RKO (cell line): ENCODE measurements at places on chromosomes 6 and 20.

- DNase-seq = no peak
Observed at GRCh38 chr6:156794546-156795354, 17.6 kb downstream of the ARID1B start.

DNA sequence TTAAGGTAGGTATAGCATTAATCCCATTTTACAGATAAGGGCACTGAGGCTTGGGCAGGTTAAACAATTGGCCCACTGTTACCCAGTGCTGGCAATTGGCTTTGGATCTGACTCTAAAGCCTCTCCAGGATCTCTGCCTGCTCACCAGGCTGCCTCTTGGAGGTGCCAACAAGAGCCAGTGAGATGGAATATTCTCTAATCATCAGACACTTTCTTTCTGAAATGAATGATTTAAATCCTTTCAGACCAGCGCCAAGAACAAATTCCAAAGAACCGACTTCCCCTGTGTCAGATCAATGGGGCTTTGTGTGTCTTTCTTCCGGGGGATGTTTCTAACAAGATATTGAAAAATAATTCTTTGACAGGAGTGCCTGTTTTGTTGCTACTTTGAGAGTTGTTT lies 23.6 kb downstream of the CYP39A1 start:
- no peak for DNase-seq

DNA sequence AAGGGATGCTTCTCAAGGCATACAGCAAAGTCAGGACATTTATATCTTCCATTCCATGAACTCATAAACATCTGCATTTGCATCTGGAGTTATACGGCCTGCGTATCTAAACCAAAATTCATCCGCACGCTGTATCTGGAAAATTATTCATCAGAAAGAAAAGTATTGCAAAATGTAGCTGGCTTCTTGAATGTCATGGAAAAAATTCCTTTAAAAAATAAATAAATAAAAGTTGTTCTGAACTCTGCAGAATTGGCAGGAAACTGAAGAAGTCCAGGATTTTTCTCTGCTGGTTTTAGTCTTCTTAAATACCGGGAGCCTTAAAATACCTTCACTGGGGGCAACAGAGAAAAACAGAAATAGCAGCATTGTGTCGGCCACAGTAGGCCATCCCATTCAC lies 23.7 kb upstream of the FOXF2 start:
- DNase-seq = no peak

- DNase-seq = no peak
Observed at GRCh38 chr6:131867744-131868143, 59.9 kb downstream of the ENPP1 start.

DNA sequence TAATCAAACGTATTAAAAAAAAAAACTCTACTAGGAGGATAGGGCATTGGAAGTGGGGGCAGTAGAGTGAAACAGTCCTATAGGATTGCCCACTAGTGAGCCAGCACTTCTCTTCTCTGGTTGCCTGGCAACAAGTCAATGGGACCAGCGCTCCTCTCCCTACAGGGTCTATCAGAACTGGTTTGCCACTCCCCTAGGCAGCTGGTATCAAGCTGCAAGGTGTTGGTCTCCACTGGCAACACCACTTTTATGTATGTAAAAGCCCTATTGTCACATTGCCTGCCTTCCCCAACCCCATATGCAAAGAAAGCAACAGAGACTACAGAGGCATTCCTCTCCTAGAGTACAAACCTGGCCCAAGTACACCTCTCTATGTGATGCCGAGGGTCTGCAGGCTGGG lies 166.9 kb upstream of the MCHR2 start:
- no peak for DNase-seq

DNA sequence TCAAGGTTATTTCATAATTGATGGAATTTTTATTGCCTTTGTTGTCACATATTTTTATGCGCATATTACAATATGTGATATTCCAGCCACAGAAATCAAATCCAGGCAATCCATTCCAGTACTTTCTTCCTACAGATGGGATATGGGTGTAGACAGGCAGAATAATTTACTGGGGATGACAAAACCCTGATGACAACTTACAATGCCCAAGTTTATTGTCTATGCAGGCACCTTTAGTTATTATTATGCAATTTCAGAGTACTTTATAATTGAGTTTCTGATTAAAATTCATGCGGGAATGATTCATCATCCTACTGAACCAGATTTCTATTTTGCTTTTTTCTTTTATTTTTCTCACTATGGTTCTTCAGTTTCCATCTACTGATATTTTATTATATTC lies 358.7 kb downstream of the LMBRD1 start:
- DNase-seq = no peak

DNA sequence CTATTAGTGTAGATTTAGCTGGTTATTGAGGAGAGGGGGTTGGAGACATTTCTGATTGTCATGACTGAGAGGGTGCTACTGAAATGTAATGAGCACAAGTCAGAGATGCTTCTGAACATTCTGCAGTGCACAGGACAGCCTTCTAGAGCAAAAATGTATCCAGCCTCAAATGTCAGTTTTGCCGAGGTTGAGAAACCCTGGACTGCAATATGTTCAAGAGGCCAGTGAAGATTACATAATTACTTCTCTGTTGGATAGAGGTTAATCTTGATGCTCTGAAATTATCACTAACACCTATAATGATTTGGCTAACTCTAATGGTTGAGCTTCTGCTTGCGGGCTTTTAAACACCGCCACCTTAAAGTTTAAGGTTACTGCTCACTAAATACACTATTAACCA lies 3.4 kb upstream of the DUSP22 start:
- DNase-seq = no peak

DNA sequence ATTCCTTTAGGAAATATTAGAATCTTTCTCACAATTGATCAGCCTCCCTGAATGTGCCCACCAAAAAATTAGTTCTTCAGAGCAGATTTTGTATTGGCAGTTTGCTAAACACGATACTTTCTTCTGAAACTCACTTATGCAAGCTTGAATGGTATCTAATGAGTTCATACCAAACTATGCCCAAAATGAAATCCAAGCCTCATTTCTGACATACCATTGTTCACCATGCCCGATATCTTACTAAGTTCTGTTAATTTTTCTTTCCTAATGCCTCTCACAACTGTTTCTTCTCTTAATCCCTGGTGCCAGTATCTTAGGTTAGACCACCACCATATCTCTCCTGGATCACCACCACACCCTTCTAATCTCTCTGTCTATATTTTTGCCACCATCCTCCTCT lies 755.9 kb downstream of the KIF16B start:
- DNase-seq = no peak

DNA sequence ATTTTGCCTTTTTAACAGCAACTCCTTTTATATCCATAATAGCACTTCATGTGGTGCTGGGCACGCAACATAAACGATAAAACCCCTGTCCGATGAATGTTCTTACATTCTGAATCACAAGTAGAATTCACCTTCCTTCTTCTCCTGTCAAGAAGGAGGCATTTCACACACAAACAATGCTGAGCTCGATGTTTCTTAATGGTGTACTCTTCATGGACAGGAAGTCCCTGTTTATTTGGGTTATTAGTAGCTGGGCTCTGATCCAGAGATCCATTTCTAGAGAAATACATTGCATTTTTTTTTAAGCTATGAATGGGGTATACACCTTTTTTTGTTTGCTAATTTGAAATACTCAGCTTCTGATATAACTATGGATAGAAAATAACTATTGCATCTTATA lies 82.4 kb downstream of the PPP1R3G start:
- no peak for DNase-seq

- peak; percentile 57 for DNase-seq
Observed at GRCh38 chr20:46122071-46122470, 4.0 kb downstream of the CD40 start.

DNA sequence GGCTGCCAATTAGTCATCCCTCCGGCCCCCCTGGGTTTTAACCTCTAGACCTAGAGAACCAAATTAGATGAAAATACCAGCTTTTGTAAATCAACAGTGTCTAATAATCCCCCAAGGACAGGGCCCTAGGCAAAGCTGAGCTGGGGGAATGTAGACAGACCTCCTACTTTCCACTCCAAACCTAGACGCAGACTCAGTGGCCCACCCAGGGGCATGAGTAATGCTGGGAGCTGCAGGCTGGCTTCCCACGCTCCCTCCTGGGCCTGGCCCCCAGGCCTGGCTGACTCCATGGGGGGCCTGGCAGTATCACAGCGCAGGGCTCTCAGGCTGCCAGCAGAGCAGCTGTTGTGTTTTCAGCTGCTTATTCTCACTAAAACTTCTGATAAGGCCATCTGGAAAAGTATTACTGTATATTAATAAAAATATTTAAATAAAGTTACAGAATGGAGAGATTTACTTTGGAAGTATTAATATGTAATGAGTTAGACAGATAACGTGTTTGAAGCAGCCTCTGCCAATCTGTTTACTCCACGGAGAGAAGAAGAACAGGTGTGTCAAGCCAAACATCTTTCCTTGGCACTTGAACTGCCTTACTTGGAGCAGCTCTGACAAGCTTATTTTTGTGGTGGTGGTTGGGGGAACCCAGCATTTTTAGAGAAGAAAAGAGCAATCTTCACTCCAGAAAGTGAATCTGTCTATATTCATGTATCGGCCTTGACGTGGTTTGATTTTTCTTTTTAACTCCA lies 144.0 kb upstream of the AGPAT4 start:
- DNase-seq = no peak

GRCh38 chr20:52130406-52130805 lies 61.2 kb downstream of the ZFP64 start:
- DNase-seq = peak; percentile 37

DNA sequence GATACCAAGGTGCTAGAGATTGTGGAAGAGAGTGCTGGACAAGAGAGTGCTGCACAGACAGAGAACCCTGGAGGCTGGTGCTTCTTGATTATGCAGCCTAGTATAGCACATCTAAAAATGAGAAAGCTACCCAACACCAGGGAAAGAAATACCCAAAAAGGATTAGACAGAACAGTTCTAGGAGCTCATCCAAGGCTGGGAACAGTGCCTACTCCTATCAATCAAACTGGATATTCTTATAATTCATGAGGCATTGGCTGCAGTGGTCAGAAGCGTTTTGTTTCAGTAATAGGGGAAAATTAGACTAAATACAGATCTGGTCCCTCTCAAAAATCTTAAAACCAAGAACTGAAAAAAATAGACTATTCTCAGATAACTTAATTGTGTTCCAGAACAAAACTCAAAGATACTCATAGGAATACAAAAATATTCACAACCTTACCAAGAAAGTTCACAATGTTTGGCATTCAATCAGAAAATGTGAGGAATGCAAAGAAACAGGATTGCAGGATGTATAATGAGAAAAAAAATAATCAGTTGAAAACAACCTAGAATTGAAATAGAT lies 222.9 kb downstream of the EPHA7 start:
- no peak for DNase-seq

DNA sequence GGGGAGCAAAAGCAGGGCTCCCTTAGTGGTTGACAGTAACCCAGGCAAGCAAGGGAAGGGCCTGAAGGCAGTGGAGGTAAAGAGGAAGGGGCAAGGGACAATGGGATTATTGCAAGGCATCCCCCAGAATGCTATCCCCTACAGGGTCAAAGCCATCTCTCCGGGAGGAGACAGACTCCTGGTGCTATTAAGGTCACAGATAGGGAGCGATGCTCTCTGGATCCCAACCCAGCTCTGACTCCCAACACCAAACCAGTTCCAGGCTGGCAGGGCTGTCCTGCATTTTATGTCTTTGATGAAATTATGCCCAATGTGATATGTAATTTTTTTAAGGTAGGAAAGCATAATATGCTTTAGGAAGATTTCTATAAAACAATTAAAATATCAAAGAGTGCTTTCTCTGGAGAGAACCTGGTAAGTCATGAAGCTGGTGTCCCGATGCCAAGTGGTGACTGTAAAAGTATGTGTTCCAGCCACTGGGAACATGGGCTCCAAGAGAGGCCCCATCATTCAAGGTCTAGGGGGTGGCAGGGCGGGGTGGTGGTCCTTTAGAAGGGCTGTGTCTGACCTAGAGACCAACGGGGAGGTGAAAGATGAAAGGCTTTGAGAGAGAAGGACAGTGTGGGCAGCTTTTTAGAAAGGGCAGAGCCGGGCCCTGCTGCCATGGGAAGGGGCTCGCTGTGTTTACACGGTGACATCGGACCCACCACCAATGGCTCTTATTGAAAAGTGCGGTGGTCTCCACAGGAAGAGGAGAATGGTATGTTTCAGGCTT lies 276.5 kb downstream of the CDC5L start:
- no peak for DNase-seq

DNA sequence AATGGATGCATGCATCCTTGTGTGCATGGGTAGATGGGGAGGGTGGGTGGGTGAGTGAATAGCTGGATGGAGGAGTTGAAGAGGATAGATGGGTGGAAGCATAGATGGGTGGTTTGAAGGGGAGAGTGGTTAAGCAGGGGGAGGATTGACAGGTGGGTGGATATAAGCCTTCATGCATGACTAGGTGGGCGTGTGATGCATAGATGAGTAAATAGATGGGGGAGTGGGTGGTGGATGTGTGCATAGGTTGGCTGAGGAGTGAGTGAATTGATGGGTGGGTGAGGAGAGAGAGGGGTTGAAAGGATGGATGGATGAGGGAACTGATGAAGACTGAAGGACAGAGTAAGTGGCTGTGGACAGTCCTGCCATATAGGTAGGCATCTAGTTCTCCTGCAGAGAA lies 4.5 kb downstream of the COL11A2 start:
- no peak for DNase-seq

DNA sequence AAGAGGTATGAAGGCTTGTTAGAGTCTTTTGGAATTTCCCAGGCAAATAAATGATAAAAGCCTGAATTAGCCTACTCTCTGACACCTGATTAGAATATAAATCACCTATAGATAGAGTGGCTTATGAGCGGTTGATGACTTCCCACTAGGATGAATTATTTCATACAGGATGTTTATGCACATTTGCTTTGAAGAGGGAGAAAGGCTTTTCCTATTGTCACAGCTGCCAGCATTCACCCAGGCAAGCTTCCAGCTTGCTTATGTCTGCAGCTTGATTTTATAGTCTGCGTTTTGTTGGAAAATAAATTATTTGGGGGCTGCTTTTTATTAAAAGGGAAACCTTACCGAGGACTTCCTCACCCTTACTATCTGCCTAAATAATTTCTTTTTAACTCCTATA lies 51.3 kb upstream of the EIF2S2 start:
- DNase-seq = no peak

GRCh38 chr6:45500924-45501816 lies 123.4 kb upstream of the SUPT3H start:
- DNase-seq = no peak

DNA sequence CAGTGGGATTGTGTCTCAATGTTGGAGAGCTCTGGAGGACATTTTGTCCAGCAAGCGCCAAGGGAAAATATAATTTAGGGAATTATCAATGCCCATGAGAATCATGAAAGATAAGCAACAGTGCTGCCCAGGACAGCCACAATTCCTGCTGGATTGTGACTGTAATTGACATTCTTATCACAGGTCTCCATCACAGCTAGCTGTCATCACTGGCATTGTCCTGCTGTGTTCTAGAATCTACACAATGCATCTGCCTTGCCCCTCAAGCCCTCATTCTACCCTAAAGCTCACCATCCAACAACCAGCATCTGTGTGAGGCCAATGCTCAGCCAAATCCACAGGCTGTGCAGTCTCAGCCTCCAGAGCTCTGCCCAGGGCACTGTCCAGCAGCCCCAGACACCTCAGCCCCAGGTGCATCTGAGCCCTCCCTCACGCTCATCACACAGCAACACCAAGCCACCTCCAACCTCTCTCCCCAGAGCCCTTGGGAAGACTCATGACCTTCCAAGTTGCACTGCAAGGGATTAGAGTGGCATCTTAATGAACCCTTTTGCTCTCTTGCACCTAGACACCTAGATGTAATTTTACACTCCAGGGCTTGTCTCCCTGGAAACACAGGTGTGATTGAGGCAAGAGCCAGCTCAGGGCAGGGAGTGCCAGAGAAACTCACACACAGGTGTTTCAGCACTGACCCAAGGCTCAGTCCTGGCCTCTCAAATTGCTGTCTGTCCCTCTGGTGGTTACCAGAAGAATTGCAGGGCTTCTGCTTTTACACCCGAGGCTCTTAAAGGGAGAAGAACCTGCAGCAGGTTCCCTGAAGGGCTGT lies 85.2 kb upstream of the PHACTR3 start:
- peak; percentile 81 for DNase-seq
